ENCODE measurements at places on chromosomes 1 and 21.

DNA sequence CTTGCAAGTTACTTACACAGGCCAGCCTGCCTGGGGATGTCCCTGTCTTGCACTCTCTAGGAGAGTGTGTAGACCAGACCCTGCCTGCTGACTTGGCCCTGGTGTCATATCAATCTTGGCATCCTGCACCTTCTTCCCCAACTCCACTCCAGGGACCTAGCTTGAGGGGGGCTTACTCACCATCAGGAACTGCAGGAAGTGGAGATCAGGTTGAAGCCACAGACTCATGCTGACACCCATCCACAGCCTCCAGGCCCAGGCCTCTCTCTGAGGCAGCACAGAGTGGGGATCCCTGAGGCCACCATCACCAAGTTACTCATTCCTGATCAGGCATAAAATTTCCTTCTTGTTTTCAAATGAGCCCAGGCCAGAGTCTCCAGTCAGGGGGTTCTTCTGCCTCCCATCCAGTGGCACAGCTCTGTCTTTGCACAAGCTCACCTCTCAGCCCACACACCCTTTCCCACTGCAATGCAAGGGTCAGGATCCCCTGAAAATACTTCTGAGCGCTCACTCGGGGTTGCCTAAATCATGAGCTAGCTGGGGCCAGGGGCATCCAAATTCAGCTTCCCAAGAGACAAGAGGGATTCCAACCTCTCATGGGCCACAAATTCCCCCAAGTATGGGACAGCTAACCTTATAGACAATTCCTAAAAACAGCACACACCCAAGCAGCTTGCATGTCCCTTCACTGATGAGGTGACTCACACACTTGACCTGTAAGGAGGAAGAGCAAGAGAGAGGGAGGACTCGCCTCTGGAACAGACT lies 33.5 kb downstream of the CSMD2 start:
- no peak for DNase-seq

DNA sequence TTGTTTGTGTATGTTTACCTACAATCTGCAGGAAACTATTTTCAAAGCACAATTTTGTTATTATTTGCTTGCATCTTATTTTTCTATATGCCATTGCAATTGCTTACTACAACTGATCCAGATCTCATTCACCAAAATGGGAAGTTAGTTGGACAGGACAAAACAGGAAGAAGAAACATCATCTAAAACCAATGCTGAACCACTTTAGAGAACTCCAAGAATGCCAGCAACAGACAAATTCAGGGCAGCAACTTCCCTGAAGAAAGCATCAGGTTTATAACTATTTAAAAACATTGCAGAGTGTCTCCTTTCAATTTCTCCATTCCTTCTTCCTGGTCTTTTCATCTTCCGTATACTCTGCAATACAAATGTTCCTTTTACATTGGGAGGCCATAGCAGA lies 82.4 kb upstream of the SMYD2 start:
- no peak for DNase-seq

DNA sequence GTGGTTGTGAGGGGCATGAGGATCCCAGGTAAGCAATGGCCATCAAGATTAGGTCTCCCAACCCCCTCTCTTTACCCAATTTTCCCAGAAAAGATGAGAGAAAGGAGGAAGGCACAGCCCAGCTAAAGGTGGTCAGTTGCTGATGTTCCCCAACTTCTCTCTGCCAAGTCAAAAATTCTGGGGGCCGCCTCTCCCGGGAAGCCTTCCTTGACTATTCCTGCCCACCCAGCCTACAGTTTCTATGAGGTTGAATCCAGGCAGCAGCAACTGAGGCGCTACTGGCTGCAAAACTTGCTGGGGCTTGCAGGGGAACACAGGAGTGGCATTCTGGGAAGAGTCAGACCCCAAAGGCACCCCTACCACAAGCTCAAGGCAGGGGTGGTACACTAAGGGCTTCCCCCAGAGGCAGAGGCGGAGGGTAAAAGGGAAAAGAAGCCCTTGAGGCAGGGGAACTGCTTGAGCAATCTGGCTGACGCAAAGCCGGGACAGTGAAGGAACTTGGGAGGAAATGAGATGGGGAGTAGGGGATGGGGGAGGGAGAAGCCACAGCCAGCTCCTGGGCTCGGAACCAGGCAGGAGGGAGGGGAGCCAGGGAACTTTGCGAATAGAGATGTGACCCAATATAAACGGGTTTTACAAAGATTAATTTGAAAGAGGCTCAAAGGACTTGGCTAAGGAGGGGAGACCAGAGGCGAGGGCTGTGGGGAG lies 31.2 kb downstream of the SDC3 start:
- no peak for DNase-seq

DNA sequence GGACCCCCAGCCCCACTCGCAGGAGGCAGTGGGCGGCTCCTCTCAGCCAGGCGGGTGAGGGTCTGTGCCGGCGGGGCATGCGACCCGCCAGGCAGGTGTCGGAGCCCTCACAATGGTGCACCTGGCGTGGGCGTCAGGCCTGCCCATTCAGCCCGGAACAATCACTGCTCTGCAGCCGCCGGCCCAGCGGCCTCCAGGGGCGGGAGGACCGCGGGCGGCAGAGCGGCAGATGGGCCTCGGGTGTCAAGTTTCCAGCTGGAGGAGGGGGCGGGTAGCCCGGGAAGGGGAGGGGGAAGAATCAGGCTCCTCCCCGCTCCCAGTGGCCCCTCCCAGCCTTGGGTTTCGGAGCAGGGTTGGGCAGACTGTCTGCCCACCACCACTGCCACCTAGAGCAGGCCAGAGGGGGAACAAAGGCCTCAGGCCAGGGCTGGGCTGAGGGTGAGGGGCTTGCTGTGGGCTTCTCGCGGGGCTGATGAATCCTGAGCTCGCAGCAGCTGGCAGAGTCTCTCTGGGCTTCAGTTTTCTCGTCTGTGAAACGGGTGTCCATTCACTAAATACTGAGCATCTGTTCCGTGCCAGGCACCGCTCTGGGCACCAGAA lies 39.5 kb upstream of the CASZ1 start:
- DNase-seq = no peak

GRCh38 chr1:172781513-172782140 lies 122.7 kb downstream of the FASLG start:
- no peak for DNase-seq

- peak; percentile 73 for DNase-seq
These were observed 132.8 kb downstream of the CLIC6 start for GRCh38 chr21:34801519-34802132.

DNA sequence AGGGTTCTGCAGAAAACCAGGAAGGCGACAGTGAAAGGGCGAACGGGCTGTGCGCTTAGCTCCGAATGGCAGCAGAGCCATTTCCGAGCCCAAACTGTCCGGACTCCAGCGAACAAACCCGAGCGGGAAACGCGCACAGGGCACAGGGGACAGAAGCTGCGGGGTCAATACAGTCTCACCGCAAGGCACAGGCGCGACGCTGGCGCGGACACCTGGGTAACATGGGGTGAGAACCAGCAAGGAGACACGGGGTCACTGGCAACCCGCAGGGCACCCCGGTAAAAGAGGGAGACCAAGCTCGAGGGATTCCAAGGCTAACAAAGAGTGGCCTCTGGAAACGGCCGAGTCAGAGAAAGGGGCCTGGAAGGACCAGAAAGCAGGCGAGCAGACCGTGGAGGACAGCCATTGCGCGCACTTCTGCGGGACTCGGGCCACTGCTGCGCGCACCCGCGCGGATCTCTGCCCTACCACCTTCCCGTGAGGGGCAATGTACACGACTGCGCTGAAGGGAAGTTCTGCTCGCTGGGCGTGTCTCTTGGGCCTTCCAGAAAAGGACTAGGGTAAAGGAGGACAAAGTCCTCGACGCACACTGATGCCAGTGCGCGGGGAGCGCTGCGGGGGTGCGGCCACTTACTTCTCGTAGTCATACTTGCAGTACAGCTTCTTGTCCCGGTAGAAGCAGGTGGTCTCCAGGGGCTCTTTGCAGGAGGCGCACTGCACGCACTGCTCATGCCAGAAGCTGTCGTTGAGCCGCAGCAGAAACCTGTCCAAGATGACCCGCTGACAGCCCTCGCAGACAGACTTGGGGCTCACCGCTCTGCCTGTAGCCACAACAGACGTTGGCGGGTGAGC lies 3.8 kb downstream of the LMX1A start:
- no peak for DNase-seq

DNA sequence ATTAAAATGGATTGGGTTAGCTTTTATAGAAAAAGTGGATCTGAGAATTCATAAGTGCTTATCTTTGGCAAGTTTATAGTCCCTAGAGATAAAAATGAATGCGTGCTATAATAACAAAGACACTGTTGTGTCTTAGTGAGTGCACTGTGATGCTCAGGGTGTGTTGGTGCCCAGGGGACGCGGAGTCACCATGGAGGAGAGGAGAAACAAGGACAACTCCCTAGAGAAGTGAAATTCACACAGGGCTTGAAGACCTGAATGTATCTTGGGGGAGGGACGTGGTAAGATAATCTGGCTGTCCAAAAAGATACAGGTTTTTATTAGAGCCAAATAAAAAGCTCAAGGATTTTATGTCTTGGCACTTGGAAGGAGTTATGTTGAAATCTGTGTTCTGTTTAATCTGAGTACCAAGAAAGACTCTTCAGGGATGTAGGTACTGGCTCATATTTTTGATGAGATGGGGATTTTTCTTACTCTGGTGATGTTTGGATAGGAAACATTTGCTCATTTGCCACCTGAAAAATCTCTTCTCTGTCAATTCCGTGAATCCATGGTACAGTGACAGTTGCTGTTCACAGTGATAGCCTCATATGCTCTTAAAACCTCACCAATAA lies 9.6 kb downstream of the SMYD2 start:
- DNase-seq = no peak

- DNase-seq = no peak
These were observed 43.9 kb downstream of the ZNF684 start for GRCh38 chr1:40575336-40575735.

DNA sequence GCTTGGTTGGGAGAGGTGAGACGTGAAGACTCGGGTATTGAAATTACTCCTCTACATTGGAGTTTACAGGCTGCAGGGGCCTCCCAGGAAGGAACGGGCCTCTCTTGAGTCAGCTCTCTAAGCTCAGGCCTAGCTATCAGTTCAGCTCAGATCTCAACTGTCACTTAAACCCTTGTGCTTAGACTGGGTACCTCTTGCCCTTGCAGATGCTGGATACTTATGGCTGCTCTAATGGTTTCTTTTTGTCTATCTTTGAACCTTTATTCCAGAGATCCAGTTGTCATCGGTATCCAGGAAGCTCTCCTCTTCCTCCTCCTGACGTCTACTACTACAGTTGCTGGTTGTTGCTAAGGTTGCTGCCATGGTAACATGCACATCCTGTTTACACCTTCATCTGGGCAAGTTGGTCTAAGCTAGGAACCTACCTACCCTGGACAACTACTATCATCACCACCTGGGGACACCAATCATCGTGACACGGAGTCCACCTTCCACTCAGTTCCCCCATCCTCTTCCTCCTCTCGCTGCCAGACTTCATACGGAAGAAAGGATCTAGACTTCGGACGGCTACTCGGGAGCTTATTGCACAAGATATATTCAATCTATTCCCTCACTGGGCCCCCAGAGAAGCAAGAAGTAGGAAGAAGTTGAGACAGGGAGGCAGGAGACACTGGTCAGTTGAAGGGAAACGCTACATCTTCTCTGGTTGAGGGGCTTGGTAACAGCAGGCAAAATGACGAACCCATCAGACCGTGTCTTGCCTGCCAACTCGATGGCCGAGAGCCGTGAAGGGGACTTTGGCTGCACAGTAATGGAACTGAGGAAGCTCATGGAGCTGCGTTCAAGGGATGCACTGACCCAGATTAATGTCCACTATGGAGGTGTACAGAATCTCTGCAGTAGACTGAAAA lies 56.1 kb downstream of the ATP2B4 start:
- no peak for DNase-seq

DNA sequence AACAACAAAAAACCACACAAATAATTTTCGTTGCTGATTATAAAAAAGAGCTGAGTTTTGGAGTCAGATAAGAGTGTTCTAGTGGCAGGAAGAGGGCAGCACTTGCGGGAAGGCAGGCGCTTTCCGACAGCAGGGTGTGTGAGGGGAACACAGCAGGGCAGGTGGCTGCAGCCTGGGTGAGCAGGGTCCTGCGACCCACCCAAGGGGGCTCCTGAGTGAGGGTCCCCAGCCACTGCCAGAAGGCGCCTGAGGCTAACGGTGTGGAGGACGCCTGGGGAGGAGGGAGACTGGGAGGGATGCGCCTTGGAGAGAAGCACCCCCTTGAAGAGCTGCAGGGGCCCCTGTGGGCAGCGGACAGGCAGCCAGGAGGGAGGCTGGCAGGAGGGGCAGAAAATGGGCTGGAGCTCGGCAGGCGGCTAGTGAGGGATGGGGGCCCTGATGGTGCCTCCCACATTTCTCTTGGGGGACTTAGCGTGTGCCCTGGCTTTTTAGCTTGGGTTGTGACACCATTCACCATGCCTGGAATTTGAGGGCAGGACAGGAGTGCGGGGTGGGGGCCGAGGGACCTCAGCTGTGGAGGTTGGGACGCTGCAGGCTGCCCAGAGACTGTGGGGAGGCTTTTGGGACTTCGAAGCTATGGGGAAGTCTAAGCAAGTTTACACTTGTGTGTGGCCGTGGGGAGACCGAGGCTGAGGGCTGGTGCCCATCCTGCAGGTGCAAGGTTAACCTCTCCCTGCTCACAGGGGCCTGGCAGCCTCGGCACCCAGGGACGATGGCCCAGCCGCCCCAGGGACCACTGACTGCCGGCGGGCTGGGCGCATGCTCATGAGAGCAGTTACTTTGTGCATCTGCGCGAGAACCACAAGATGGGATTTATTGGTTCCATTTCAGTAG lies 111.4 kb downstream of the SIK1 start:
- no peak for DNase-seq

- DNase-seq = no peak
These were observed 26.3 kb upstream of the FAM3B start for GRCh38 chr21:41290106-41290799.

DNA sequence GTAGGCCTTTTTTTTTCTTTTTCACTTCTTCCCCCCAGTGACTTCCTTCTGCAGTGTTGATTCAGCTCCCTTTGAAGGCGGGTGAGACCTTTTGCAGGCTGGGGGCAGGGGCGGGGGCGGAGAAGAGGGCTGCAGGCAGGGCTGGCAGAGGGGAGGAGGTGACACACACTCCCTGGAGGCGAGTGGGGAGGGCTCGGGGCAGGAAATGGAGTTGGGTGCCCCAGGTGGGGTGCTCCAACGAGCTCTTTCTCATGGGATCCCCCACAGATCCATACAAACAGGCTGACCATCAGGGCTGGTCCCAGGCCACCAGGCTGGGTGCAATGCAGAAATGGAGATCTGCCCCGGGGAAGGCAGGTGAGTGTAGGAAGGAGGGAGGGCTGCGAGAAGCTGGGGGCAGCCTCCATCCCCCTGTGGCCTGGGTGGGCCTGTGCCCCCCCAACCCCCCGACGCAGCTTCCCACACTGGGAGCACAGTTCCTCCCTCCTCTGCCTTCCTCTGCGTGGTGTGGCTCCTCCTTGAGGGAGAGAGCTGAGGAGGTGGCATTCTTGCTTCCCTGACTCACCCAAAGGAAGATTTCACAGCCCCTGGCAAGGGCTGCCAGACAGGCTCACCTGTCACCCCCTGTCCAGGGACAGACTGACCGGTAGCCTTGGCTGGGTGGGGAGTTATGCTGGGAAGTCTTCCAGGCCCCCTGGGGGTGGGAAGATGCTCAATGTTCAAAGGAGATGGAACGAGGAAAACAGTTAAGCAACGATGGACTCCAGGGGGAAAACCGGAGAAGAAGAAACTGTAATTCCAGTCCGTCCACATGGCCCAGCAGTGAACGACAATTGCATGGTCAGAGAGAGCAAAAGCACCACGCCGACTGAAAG lies 7.1 kb upstream of the ITGB2 start:
- peak; percentile 83 for DNase-seq

- DNase-seq = no peak
These were observed 83.0 kb upstream of the GNG12 start for GRCh38 chr1:67916140-67916886.

- DNase-seq = no peak
These were observed 111.7 kb upstream of the LBR start for GRCh38 chr1:225539575-225539974.
